ENCODE measurements at places on chromosomes 1 and 21.

DNA sequence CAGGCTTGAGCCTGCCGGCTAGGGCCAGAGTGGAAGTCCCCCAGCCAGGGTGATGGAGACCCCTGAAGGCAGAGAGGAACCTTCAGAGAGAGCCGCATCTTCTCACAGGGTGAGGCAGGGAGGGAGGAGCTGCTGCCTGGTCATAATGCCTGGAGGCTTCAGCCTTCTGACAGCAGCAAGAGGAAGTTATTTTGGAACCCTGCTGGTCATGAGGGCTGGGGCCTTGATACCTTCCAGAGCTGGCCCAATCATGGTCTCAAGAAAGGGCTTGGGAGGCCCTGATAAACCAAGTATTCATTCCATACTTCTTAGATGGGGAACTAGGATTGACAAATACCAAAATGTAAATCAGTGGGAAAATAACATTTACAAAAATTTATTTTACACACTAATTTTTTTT is 26.6 kb upstream of the MPZL1 start:
- no peak for DNase-seq

GRCh38 chr1:108570998-108571401 is 11.1 kb downstream of the EEIG2 start:
- DNase-seq, result no peak

- DNase-seq, result no peak
Measured at GRCh38 chr1:156347331-156347730, 9.0 kb downstream of the TSACC start.

GRCh38 chr1:100584761-100585745 is 47.1 kb downstream of the GPR88 start:
- no peak for DNase-seq

DNA sequence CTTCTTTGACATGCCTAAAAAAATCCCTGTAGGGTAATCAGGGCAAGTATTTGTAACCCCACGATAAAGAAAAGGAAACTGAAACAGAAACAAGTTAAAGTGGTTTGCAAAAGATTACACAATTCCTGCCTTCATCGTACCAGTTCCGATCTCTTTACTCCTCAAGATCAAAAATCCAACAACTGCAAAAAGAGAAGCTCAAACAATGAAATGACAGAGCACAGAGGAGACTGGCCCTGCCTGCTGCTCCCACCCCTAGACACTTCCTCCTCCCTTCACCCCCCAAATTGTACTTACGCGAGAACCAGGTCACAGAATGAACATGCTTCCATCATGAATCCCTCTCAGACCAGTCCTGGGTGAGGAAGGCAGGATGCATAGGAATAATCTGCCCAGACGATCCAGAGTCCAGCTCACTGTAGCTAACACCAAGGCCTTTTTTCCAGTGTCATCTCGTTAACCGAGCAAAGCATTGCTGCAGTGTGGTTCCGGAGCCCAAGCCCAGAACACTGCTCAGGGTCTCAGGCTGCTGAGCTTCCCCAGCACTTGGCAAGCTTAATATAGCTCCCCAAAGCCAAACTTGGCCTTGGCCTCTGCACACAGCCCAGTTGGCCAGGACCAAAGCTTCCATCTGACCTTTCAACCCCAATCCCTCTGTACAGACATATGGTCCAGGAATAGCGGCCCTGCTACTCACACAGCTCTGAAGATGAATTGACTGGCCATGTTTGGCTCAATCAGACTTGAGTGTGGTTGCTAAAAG is 20.3 kb downstream of the RXRG start:
- no peak for DNase-seq

DNA sequence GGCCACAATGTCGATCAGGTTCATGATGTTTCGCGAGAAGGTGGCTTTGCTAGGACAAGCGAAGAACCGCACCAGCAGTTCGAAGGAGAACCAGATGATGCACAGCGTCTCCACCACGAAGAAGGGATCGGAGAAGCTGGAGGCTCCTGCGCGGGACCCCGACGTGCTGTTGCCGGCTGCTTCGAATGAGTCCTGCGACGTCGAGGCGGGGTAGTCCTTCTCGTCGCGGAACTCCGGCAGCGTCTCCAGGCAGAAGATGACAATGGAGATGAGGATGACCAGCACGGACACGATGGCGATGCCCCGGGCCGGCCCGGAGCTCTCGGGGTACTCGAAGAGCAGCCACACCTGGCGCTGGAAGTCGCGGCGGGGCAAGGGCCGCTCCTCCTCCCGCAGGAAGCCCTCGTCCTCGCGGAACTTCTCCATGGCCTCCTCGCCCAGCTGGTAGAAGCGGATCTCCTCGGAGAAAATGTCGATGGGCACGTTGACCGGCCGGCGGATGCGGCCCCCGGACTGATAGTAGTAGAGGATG is 869 bp downstream of the KCNA3 start:
- DNase-seq, result peak; percentile 25

GRCh38 chr1:78553859-78554258 is 63.1 kb downstream of the PTGFR start:
- peak; percentile 20 for DNase-seq

DNA sequence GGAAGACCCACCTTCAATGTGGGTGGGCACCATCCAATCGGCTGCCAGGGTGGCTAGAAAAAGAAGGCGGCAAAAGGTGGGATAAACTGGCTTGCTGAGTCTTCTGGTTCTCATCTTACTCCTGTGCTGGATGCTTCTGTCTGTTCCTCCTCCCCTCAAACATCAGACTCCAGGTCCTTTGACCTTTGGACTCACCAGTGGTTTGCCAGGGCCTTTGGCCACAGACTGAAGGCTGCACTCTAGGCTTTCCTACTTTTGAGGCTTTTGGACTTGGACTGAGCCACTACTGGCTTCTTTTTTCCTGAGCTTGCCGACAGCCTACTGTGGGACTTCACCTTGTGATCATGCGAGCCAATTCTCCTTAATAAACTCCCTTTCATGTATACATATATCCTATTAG is 55.9 kb downstream of the VCAM1 start:
- DNase-seq, result no peak

DNA sequence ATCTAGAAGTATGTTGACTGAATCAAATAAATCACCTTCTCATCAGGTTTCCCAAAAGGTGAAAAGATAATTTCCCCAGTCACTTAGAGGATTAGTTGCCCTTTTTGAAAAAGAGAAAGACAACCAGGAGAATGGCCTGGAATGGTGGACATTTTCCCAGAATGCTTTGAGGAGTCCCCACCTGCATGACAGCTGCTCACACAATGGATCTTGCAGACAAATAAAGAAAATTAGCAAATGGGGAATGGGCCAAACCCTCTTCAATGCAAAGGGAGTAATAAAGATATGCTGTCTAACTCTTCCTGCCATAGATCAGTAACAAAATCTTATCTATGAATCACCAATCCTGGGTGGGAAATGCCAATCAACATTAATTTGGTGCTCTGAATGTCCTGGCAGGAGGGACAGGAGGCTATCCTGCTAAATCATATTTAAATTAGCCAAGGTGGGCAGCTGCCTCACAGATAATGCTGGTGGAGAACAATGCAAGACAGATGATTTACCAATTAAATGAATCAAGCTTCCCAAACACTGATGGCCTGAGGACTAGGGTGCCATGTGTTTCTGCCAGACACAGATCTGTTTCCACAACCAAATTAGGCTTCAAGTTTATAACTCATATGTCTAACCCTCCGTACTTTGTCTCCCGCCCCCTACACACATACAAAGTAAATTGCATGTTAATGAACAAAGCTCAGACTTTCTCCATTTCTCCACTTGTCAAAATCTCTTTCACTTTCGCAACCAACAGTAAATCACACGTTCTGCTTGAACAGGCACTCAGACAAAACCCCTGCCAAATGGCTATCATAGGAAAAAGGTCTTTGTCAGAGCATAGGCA is 488.0 kb upstream of the PLXNA2 start:
- peak; percentile 11 for DNase-seq

- DNase-seq, result peak; percentile 43
Measured at GRCh38 chr1:203627851-203628200, 1.2 kb downstream of the ATP2B4 start.

DNA sequence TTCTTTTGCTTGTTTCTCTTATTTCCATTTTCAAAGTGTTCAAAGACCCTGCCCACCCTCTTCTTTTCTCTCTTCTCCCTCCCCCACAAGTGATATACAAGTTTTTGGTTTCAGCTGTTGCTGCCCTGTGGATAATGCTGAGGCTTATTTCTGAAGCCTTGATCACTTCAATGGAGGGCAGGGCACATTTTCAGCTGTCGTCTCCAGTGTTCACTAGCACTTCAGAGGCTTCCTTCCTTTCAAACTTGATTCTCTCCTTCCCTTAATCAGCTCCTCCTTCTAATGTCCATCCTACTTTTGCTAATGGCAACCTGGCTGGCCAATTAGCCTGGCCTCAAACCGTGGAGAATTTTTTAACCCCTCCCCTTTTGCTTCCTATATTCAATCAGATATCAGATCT is 435.7 kb upstream of the RUNX1 start:
- no peak for DNase-seq

GRCh38 chr1:47759251-47759935 is 237.8 kb downstream of the TRABD2B start:
- DNase-seq, result no peak
